Right lung (tissue), 10 donors: ENCODE measurements at places on chromosomes 13 and 19. TPM values are rescaled to one million over a fixed set of nuclear protein-coding genes. Genes with fewer than 3 reads are reported as not detected.

Gene ZNF527
- polyA plus RNA-seq: 7.1 TPM

Gene MLNR
- not detected for polyA plus RNA-seq

DNA sequence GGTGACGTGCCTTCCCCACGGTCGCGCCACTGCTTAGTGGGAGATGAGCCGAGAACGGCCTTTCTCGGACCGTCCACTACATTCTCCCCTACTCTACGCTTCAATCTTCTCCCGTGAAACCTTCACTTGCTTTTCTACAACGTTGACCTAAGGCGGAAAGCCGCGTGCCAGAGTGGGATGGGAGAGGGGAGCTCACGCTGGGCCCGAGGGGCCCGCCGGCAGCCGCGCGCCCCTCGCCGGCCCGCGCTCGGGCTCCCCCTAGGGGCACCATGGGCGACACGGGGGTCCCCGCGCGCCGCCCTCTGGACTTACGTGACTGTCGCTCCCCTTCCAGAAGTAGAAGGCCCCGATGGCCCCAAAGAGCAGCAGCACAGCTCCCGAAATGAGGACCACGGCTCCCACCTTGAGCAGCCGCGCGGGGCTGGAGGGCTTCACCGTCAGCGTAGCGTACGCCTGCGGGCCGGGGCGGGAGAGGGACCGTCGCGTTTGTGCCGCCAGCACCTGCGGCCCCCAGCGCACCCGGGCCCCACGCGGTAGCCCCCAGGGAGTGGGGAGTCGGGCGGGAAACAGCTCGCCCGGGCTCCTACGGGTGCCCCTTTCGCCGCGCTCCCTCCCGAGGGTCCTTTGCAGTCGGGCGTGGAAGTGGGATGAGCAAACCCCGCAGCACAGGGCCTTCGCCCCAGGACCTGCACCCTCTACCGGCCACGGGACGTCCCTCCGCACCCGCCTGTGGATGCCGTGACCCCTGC, 727 bp downstream of the CNMD start:
- DNase-seq: no peak

Gene ZNF837
- polyA plus RNA-seq: 4.2 TPM

DNA sequence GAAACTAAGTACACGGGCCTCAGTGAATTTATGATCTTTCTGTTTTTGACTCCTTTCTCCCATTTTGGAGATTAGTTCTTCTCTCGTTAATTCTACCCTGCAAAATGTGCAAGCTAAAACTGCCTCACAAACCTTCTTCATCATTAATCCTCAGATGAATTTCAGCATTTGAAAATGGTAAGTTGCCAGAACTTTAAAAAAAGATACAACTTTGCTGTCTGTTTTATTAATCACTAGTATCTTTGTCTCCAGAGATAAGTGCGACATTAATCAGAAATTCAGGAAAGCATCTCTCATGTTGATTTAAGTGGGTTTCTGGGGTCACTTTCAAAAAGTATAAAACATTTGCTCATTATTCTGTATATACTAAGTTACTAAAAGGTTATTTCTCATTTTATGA, 227.0 kb upstream of the RXFP2 start:
- DNase-seq: no peak
